ENCODE measurements at places on chromosomes 12 and 14.

- no peak for DNase-seq
These were observed 42.6 kb downstream of the TRAF3 start for GRCh38 chr14:102819747-102820330.

- no peak for DNase-seq
These were observed 394.5 kb upstream of the GARIN6 start for GRCh38 chr12:99253068-99253467.

DNA sequence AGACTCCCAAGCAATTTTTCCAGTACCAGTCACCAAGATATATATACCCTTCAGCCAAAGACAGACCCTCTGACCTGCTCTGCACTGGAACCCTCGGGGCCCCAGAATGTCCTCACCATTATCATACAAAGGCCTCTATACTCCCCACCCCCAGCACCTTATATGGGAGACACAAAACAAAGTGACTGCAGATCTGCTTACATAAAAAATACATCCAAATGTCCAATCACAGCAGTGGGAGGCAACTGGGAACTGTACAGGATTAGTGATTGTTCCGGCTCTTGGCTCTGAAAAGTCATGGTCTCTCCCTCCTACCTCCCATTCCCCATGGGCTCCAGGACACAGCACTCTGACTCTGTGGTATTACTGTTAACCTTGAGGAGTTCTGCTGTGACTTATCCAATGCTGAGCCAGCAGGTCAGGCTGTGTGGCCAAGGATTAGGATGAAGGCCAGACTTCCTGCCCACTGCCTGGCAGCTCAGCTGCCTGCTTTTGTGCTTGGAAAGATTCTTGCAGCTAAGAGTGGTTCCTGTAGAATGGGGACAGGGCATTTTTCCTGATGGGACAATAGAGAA is 13.7 kb downstream of the OXA1L start:
- no peak for DNase-seq

DNA sequence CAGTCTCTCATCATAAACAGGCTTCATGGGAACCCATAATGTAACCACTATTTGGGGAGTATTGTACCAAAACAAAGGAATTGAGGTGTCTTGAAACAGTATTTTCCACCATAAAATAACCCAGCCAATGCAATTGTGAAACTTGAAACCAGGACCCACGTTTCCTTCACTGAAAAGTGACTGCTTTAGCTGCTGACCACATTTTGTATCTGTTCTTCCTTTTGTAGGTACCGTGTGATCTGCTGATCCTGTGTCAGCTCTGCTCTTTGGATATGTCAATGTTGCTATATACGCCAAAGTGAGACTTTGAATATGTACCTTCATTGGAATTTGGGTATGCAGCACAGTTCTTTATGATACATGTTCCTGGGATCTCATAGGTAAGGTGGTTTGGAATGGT is 95.1 kb upstream of the CNTN1 start:
- DNase-seq: no peak

- DNase-seq: no peak
These were observed 64.1 kb downstream of the SYNE3 start for GRCh38 chr14:95452176-95452892.

GRCh38 chr12:45350861-45351260 is 135.0 kb downstream of the ANO6 start:
- DNase-seq: no peak

- no peak for DNase-seq
These were observed 2.9 kb downstream of the PRMT5 start for GRCh38 chr14:22926316-22926715.

DNA sequence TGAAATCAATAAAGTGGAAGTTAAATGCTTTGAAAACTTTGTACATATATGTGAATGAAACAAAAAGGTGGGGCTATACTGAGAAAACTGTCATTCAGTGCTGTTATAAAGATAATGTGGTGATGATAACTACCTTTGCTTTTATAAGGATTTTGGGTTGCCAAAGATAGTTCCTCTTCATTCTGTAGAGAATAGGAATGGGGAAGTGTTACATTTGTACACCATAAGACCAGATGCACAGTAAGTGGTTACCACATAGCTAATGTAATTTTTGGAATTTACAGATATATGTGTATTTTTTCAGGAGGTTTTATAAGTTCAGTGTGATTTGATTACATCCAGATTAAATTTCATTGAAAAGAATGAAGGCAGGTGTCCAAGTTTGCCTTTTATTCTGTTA is 18.1 kb downstream of the RAB21 start:
- no peak for DNase-seq

DNA sequence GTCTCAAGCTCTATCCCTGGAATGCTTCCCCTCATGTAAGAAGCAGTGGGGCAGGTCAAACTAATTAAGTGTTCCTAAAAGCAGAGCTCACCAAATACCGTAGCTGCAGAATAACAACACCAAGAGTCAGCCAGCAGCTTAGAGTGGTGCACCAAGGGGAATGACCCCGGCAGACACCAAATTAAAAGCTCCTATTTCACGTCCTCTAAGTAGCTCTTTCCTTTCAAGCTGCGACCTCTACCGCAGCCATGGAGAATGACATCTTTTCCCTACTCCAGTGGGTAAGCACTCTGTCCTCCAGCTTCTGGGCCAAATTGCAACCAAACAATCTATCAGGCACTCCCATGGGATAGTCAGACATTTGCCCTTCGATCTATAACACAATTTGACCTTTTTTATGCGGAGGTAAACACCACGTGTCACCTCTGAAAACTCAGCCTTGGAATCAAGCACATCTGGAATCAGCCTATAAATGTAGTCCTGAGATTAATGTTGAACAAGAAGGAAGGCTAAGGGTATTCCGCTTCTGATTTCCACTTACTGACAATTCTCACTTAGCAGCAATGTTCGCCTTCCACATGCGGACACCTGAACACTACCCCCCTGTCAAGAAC is 67.6 kb upstream of the CDKN3 start:
- peak; percentile 9 for DNase-seq

GRCh38 chr12:94706250-94706661 is 55.9 kb upstream of the TMCC3 start:
- DNase-seq: no peak

GRCh38 chr12:123270214-123271000 is 1.2 kb downstream of the CDK2AP1 start:
- DNase-seq: peak; percentile 43

DNA sequence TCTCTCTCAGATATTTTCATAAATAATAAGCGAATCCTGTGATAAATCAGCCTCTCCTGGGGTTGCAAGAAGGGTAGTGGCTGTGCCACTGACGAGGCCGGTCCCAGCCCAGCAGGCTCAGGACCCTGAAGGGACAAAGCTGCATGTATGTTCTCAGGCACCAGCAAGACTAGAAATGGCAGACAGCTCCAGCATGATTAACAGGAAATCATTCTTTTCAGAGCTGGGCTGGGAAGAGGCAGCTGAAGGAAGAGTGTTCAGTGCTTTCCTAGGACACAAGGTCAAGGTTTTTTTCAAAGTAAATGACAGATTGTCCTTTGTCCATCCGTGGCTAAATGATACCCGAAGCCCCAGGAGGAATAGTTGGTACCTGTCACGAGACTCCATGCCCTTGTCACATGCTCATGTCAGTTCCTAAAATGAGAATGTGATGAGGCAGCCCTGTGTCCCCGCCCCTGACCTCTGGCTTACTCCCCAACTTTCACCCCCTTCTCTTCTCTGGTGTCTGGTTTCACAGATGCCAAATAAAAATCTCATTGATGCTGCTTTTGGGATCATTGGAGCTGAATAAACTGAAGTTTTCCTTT is 65.1 kb downstream of the PPP1R36 start:
- DNase-seq: no peak

DNA sequence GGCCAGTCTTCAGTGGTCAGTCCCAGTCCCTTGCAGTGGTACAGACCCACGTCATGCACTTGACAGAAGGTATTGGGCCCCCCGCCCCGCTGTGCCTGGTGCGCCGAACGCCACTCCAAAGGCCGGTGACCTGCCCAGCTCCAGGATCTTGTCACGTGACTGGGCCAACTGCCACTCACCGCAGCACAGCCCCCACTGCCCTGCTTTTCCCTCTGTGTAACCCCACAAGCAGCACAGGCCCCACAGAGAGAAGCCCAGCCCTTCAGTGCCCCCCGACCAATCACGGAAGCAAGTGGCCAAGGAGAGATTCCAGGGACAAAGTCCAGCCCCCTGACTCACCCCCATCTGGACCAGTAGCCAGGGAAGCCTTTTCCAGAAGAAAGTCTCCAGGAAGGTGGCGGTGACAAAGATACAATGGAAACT is 498 bp downstream of the GPR132 start:
- DNase-seq: peak; percentile 54

GRCh38 chr12:2052826-2053678 is at the start of gene CACNA1C:
TSS of gene CACNA1C (plus strand) at chr12:2052987. CDS start at chr12:2053563, 576 bp downstream.
- DNase-seq: peak; percentile 40

- DNase-seq: no peak
These were observed 231.0 kb downstream of the ALG10B start for GRCh38 chr12:38547586-38547985.

GRCh38 chr14:60563113-60563512 is 54.2 kb downstream of the SIX6 start:
- DNase-seq: no peak

GRCh38 chr14:28381656-28382055 is 384.9 kb upstream of the FOXG1 start:
- DNase-seq: no peak

DNA sequence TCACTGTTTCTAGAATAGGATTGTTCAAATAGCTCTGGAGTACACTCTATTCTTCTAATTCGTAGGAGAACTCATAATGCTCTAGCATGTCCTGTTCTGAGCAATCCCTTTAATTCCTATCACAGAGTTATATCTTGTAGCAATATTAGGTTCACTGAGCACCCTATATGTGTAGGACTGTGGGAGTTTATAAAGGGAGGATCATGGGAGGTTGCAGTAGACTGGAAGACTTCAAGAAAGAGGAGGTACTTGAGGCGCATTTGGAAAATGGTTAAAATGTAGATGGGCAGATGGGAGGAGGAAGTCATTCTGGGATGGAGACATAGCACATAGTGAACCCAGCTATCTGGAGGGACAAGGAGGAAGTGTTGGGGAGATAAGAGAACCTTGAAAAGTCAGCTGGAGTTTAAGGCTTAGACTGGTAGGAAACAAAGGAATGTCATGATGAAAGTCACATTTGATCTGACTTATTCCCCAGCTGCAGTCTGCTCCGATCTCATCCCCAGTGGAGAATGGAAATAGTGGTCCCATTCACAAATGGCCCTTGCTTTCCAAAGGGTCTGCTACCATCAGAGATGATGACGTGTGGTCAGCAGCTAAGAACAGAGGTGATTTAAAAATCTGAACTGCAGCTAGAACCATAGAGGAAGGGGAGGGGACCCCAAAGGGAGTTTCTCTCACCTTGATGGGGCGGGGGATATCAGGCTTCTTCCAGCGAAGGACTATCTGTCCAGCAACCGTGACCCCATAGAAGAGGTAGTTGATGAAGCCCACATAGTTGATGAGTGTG is 10.1 kb upstream of the CEBPE start:
- DNase-seq: no peak

- DNase-seq: no peak
These were observed 180.9 kb downstream of the CALM1 start for GRCh38 chr14:90577661-90578282.

DNA sequence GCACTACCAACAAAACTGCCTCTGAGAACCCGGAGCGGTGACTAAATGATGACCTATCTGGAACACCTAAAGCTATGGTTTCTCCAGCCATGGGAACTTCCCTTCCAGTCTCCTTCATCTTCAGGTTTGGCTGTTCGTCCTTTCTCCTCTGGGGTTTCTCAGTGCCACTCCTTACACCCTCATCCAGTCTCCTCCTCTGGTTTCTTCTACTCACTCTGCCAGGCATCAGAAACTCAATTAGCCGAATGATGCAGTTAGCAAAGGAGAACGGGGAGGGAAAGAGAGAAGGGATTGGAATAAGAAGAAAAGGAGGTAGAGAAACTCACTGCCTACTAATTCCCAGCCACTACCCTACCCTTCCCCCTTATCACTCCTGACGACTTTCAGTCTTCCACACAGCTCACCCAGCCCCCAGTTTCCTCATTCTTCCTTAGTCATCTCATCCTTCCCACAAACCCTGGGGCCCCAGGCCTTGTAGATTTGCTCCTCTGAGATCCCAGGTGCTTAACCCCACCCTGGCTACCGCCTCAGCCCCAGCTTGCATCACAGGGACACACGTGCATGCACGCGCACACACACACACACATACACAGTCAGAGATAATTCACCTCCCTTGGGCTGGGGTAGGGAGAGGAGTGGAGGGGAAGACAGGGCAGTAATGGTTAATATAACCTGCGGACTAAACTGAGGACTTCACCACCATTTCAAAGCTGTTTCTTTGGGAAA is 13.0 kb downstream of the FGD6 start:
- no peak for DNase-seq

DNA sequence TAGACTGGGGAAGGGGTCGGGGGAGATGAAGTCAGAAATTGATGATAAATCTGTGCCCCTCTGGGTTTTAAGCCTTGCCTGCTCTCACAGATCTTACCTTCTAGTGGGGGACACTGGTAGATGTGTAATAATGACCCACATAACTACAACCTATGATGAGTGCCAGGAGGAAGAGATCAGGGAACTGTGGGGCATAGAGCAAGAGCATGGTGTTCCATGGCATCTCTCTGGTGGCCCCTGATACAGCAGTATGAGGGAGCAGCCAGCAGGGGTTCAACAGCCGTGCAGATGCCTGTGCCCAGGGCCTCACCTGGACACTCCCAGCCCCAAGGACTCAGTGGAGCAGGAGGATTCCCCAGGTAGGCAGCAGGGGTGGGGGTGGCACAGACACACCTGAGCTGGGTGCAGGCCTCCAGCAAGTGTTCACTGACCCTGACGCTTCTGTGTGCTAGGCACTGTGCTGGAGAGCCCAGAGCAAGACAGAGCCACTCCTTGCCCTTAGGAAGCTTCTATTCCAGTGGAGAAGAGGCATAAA is 5.0 kb downstream of the ACACB start:
- DNase-seq: no peak

DNA sequence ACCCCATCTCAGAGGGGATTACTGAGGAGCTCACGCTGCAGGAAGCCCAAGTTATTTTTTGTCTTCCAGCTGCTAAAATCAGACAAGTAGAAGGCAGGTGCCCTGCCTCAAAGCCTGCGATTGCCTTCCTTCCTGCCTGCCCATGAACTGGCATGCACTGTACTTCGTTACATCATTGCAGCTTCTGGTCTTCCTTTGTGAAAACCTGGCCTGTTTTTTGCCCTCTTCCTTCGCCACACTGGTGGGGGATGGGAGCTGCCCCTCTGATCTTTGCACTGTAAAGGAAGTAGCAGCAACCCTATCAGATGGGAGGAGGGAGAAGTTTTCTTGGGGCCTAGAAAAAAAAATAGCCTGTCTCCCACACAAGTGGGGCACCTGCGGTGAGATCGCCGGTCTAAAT is 1098.7 kb downstream of the BCL11B start:
- no peak for DNase-seq

Data from activated naive CD8-positive, alpha-beta T cell treated with anti-CD3 and anti-CD28 coated beads, Interleukin-2, amount 50 U/mL, for 24 hours (primary cell).